ENCODE measurements at places on chromosomes 3 and 15.
A peak's percentile ranks its signal among the peaks of the same experiment; 100 is the strongest.

GRCh38 chr3:181630853-181631252, 80.9 kb upstream of the SOX2 start:
- DNase-seq, result no peak

GRCh38 chr3:13068269-13069010, 4.8 kb downstream of the IQSEC1 start:
- no peak for DNase-seq

DNA sequence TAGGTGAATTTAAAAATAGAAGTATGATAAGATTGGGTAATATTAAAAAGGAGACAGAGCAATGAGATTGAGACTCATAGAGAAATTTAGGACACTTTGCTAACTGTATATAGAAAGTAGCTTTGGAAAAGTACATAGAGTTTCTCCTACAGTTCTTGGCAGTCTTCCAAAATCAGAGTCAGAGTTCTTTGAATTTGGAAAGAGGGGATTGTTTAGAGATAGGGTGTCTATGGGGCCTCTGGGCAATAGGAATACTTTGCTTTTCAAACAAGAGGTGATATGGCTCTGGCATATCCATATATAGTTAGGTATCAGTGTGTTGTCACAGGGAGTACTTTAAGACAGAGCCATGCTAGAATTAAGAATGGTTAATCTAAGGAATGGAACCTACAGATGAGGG, 477.1 kb upstream of the KCNMB2 start:
- DNase-seq, result peak; percentile 15

DNA sequence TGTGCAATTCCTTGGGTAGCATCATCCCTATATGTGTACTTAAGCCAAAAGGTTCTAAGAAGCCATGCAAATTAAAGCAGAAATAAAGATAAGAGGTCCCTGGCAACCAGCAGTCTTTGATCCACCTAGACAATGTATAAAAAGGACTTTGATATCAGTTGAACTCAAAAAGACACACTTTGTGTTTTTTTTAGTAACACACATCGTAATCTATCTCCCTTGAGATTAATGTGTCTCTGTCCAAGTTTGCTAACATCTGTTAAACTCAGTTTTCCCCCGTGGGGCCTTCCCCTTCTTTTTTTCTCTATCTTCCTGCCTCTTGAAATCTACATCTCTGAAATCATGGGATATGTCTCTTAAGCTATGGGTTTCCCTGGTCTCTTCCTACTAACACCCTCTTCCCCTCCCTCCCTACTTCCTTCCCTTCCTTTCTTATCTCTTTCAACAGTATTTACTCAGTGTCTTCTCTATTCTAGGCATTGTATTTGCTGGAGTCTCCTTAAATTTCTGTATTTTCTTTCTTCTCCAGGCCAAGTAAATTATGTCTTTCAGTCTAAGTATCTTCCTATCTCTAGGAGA, 27.7 kb downstream of the ALDH1A2 start:
- no peak for DNase-seq

DNA sequence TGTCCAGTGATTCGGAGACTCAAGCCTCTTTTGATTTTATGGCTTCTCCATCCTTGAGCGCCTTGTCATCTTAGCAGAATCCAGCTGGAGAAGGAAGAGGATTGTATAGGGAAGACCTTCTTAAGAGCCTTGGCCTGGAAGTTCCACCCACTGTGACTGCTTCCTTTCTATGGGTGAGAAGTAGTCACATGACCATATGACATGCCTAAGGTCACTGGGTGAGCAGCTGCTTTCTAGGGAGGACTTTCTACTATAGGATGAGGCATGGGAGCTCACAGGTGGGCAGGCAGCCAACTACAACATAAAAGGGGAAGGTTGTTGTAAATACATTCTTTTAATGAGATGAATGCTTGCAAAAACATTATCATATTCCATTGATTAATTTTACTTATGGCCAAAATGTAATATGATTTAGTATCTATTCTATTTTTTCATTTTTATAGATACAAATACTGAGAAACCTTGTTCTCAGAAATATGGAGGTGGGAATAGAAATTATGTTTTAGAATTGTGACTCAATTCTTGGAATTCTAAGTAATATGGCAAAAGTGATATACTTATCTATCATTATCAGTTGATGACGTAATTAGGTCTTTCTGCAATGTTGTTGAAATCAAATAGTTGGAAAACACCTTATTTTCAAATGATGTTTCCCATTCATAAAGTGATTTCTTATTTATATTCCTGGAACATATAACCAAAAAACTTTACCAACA, 53.6 kb upstream of the MINAR1 start:
- peak; percentile 44 for DNase-seq

- DNase-seq, result no peak
These were observed 598.3 kb upstream of the BCHE start for GRCh38 chr3:166435469-166436057.

- no peak for DNase-seq
These were observed 8.3 kb downstream of the ANXA2 start for GRCh38 chr15:60389261-60390077.

GRCh38 chr3:187181454-187182170, 15.7 kb upstream of the RTP1 start:
- no peak for DNase-seq

- DNase-seq, result peak; percentile 58
These were observed 60.6 kb downstream of the ZNF280D start for GRCh38 chr15:56672721-56673120.

DNA sequence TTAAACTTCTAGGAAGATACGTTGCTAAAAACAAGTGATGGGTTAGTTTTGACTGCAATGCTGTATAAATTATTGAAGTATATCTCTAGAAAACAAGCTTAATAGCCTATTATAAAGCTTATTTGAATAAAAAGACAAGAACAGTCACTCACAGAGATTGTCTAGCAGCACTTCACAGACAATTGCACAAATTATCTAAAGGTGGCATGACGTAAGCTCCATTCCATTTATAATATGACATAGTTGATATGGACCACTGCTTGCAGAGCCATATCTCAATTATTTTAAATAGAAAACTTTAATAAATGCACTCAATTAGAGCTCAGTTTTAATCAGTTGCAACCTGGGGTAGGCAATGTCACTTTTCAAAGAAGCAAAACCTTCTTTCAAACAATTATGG, 319.9 kb upstream of the GBE1 start:
- no peak for DNase-seq

All from foreskin fibroblast (primary cell).